ENCODE measurements at places on chromosomes 6 and 20. TPM values are rescaled to one million over a fixed set of nuclear protein-coding genes. Genes with fewer than 3 reads are reported as not detected.
A peak's percentile ranks its signal among the peaks of the same experiment; 100 is the strongest.

GRCh38 chr20:44460795-44461141 lies 14.9 kb upstream of the TTPAL start:
- peak; percentile 73 for ATAC-seq

DNA sequence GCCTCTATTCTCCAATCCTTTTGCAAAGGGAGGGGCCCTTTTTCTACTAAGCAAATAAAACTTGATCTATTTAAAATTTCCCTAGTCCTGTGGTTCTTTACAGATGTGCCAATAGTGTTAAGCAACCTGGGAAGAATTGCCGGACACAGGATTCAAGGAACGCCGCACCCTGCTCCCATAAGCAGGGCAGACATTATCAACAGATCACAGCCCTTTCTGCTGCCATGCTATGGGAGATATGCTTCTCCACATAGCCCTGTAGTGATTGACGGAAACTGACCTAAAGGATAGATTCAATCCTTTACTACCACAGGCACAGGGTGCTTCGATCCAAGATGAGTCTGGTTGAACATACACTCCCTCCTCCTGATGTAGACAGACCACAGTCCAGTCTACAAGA lies 118.4 kb upstream of the TRAF3IP2 start:
- ATAC-seq: peak; percentile 18

DNA sequence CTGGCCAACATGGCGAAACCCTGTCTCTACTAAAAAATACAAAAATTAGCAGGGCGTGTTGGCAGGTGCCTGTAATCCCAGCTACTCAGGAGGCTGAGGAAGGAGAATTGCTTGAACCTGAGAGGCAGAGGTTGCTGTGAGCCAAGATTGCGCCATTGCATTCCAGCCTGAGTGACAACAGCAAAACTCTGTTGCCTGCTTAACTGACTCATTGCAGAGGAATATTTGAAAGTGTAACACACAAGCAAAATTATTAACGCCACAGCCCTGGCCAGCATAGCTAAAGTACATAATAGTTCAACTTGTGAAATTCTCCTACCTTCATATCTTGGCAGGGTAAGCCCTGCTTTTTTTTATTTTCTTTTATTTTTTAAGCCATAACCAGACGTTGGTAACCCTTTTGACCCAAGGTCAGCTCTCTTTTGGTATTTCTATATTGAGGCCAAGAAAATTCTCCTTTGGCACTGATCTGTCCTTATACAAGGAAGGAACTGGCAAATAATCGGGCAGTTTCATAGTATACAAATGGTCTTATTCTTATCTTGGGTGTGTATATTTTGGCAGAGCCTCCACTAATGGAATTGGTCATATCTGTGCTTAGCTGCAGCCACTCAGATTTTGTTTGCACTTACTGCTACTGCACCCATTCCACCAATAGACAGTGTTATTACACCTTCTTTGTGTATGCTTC lies 4.0 kb upstream of the ADGRF5 start:
- ATAC-seq: no peak

DNA sequence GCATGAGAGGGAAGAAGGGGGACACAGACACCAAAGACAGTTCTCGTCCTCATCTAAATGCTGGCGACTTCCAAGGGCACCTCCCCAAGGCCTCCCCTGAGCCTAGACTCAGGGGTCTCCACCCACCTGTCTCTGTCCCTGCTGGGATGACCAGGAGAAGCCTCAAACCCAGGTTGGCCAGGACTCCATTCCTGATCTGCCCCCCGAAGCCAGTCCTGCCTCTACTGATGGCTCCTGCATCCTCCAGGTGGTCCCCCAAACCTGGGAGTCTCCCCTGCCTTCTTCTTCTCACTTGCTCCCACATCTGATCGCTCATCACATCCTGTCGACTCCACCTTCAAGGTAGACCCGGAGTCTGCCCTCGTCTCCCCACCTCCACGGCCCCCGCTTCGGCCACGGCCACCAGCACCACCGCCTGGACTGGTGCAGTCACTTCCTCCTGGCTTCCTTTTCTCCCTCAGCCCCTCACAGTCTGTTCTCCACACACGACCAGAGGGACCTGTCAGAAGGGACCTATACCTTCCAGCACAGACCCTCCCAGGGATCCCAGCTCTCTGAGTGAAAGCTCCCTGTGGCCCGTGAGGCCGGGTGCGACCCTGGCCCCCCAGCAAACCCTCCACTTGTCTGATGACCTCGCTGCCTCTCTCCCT lies 92.1 kb downstream of the CEBPB start:
- no peak for ATAC-seq

The PRPH2 gene
- total RNA-seq: 0.44 TPM

DNA sequence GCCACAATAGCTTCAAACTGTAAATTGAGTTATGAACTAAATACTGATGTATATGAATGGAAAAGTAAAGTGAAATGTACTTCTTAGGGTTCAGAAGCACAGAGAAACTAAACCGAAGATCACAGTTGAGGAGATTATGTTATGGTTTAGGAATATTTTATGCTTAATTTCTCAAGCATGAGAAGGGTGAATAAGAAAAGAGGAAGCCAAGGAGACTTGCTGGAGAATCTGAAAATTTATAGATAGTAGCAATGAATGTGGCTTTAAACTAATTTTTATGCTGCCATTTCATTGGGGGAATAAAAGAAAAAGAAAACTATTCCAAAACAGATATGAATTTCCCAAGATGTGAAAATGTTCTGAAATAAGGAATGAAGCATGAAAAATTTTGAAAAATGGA lies 5.6 kb downstream of the ANKS1A start:
- ATAC-seq: no peak

GRCh38 chr6:147185216-147185615 lies 19.0 kb upstream of the STXBP5 start:
- no peak for ATAC-seq

The NEU1 gene
- 31.7 TPM for total RNA-seq

DNA sequence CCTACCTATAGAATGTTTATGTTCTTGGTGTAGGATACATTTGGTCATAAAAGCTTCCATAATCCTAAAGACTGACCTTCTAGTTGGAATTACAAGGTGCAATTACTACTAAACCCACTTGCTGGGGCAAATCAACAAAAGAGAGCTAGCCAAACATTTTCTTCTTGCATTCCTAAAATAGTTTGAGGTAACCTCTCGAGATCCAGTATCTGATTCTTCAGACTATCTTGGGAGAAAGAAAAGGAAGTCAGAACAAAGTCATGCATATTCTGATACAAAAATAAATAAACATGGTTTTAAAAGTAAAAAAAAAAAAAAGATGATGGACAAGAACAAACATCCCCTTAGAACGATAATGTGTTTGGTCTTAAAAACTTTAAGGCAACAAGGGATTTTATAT lies 294.2 kb upstream of the RSPO3 start:
- no peak for ATAC-seq

The TTK gene
- 0.78 TPM for total RNA-seq

Measured in motor neuron (in vitro differentiated cells).